ENCODE measurements at places on chromosomes 1 and 21.
A peak's percentile ranks its signal among the peaks of the same experiment; 100 is the strongest.

- DNase-seq = no peak
Measured at GRCh38 chr1:43386676-43387075, 2.9 kb downstream of the MED8 start.

DNA sequence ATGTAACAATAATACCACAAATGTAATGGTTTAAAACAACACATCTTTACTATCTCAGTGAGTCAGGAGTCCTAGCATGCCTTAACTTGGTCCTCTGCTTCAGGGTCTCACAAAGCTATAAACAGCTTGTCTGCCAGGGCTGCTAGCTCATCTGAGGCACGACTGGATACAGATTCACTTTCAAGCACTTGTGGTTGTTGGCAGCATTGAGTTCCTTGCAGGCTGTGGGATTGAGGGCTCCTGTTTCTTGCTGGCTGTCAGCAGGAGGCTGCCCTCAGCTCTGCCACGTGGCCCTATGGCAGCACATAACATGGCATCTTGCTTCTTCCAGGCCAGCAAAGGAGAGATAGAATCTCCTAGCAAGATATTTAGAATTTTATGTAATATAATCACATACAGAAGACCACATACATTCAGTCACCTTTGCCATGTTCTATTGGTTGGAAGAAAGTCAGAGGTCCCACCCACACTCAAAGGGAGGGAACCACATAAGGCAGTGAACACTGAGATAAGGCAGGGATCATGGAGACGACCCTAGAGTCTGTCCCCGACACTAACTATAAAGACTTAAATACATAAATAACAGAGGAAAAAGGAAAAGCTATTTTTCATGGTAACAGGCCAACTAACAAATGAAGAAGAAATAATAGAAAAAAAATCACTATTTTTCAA is 18.9 kb upstream of the IPP start:
- no peak for DNase-seq

DNA sequence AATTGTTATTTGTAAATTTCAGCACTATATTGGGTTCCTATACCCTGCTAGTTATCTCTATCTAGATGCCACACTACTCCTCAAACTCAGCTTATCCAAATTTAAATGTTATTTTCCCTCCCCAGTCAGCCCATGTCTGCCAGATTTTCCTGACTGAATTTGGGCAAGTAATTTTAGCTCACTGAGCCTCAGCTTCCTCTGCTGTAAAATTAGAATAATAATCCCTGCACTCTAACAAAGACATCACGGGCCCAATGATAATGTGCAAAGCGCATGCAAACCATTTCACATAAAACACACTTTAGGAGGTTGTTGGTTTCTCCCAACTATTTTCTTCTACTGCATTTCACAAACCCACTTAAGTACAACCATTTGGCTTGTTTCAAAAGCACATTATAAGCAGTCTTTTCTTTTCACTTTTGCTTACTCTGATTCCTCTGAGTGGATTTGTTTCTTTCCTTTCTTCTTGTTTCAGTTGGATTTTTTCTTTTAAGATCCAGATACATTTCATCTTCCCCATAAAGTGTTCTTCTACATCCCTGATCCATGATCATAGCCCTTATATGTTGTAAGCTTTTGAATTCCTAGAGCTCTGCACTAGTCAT is 152.8 kb upstream of the DPT start:
- DNase-seq = no peak

DNA sequence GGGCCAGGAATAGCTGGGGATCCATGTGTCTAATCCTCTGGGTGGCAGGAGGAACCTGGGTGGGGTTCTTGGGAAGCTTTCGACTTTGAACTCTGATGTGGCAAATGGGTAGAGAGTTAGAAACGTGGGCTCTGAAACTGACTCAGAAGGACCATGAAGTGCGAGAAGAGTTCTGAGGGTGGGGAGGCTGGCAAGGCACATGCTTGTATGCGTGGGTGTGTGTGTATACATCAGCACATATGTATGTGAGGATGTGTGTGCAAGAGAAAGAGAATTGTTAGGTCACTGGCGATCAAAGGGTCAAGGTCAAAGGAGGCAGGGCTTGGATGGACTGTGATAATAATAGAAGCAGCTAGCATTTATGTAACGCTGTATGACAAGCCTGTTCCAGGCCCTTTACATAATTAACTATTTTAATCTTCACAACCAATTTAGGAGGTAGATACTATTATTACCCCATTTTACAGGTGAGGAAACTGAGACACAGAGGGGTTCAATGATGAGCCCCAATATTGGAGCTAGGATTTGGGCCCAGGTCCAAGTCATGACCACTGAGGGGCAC is 84.5 kb upstream of the POU3F1 start:
- DNase-seq = no peak

GRCh38 chr1:107138767-107139445 is 1.9 kb upstream of the NTNG1 start:
- peak; percentile 26 for DNase-seq

DNA sequence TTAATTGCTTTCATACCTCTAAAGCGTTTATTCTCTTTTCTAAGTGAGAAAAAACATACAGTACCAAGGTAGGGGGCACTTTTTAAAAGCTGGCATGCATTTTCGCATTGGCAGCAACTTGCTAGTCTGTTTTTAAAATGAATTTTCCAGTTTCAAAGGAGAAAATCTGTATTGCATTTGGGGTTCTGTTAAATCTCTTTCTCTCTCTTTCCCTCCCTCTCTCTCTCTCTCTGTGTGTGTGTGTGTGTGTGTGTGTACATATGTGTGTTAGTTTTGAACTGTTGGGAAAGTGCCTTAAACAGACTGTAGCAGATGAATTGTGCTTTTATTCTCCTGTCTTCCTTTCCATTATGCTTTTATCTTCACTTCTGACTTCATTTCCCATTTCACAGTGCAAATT is 7.3 kb downstream of the NIBAN1 start:
- no peak for DNase-seq

DNA sequence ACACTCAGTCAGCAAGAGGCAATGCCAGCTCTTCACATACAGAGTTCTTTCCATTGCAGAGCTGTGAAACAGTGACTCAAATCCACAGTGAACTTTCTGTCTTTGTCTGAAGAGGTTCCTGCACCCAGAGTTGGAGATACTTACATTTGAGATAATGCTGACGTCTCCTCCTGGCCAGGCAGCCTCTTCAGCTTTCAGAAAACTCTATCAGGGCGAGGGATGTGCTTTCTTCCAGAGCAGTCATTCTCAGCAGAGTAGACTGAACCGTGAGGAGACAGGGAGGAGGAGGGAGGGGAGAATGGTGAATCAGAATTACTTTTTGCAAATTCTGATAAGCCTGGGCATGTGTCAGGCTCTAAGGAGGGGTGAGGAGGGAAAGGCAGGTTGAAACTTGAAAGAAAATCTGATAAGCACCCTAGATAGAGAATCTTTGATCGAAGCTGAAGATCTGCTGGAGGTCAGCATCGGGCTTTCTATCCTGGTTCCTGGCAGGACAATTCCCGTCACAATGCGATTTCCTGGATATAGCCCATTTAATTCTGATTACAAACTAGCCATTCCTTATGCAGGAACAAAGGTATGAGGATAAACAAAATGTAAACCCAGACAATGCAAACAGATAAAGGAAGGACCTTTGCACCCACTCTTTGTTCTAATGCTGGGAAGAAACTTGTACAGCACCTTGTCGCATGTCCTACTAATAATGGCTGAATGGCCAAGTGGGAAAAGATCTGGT is 18.9 kb upstream of the NID1 start:
- no peak for DNase-seq

DNA sequence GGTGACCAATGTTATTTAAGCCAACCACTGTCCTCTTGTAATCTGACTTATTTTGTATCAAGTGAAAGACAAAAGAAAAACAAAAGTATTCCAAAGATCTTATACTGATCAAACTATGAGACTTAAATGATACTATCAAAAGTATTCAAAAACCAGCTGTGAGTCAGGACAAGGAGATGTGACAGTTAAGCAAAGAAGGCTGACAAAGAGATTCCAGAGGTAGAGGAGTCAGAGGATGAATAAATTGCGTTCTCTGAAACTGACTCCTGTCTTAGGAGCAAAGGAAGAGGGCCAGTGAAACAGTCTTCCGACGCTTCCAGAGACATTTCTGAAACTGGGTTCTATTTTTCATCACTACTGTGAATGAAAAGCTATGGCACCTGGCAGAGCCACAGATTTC is 20.9 kb downstream of the TMEM50B start:
- DNase-seq = no peak

GRCh38 chr1:247437551-247438505 is 20.1 kb downstream of the OR2B11 start:
- no peak for DNase-seq

DNA sequence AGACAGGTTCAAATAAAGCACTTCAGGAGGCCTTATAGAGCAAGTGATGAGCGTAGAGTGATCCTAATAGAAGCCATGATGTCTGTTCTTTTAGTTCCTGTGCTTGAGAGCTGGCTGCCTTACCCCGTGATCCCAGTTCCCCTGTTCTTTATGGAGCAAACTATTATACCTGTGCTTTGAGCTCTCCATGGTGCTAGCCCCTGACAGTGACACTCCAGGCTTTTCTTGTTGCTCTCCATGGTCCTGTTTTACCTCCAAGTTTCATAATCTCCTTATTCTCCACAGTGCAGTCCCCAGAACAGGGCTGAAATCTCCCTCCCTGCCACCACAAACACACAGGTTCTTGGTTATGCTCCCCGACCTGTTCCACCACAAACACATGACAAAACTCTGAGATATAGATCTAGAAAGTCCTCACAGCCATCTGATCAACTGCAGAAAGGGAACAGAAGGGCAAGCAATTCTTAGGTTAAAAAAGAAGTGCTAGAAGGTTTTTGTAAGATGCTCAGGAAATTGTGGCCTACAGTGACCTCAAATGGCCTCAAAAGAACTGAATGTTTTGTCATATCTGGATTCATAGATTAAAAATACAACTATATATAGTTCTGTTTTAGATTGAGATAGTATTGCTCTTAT is 6.0 kb downstream of the CADM3 start:
- peak; percentile 70 for DNase-seq

DNA sequence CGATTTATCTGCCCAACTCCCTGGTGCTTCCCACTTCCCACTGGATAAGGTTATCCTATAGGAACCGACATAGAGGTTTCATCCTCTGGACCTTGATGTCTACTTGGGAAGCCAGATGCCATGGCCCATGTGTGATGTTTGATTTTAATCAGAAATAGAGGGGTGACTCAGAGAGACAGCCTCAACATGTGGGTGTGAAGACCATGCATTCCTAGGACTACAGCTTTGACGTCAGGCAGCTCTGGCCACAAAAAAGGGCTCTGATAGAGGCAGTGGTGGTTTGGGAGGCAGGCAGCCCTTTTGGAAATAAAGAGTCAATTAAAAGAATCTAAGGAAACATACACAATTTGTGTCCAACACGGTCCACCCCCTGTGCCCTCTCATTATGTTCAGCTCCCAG is 5.2 kb upstream of the SH2D2A start:
- no peak for DNase-seq
